ENCODE measurements at places on chromosomes 7 and 10. TPM values are rescaled to one million over a fixed set of nuclear protein-coding genes. Genes with fewer than 3 reads are reported as not detected.

NEBL gene
- total RNA-seq = 805 TPM

ADAMTS14 gene
- 0.47 TPM for total RNA-seq

ALOX5 gene
- 3.2 TPM for total RNA-seq

PIP gene
- total RNA-seq = not detected

ECHDC3 gene
- 88.5 TPM for total RNA-seq

ADARB2 gene
- total RNA-seq = 0.11 TPM

FGFR2 gene
- total RNA-seq = 0.36 TPM

TWNK gene
- 7.3 TPM for total RNA-seq

C10orf88 gene
- total RNA-seq = 5.6 TPM

LRRC18 gene
- total RNA-seq = not detected

TACC2 gene
- total RNA-seq = 400 TPM

PLAC9 gene
- 34.3 TPM for total RNA-seq

OR6B1 gene
- not detected for total RNA-seq

TEX36 gene
- not detected for total RNA-seq

AQP1 gene
- 253 TPM for total RNA-seq

TMEM196 gene
- not detected for total RNA-seq

IFIT1B gene
- not detected for total RNA-seq

CALHM1 gene
- total RNA-seq = not detected

C7orf57 gene
- not detected for total RNA-seq

LAMB1 gene
- total RNA-seq = 60.0 TPM

KLF14 gene
- total RNA-seq = 0.11 TPM

SPRN gene
- total RNA-seq = not detected

TMEM213 gene
- total RNA-seq = not detected

SLC26A4 gene
- 0.41 TPM for total RNA-seq

NKX1-2 gene
- total RNA-seq = not detected

TMEM72 gene
- total RNA-seq = not detected

PLXDC2 gene
- 16.6 TPM for total RNA-seq

RELN gene
- total RNA-seq = 0.44 TPM

C10orf53 gene
- total RNA-seq = not detected

CYP3A7 gene
- total RNA-seq = not detected
